ENCODE measurements at places on chromosomes 13 and 19.

- no peak for DNase-seq
Measured at GRCh38 chr13:21546372-21546771, 57.6 kb downstream of the MICU2 start.

GRCh38 chr13:26697069-26697955 lies 63.3 kb downstream of the GPR12 start:
- DNase-seq, result no peak

DNA sequence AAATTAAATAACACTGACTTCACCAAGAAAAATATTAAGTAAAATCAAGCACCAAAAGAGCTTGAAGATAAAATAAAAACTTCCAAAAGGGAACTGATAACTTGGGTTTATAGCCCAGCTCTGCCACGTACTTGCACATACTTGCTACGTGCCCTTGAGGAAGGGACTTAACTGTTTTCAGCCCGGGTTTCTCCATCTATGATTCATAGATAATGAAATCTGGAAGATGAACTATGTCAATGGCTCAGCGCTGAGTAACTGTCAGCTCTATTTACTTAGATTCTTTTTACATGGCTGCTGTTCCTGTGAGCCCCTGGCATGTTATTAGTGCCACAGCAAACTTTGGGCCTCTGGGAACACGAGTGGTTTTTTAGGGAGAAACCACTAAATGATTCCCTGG lies 9.6 kb upstream of the ZC3H13 start:
- no peak for DNase-seq

GRCh38 chr13:45206340-45206739 lies 5.5 kb upstream of the KCTD4 start:
- no peak for DNase-seq

DNA sequence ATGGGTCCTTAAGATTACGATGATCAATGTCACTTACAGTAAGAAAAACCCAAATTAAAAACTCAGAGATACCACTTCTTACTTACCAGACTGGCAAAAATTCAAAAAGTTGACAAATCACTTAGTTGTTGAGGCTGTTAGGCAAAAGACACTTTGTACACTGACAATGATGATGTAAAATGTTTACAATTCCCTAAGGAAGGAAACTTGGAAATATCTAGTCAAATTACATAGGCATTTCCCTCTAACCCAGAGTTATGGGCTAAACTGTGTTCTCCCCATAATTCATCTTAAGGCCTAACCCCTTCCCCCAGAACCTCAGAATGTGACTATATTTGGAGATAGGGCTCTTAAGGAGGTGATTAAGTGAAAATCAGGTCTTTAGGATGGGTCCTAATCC lies 12.0 kb downstream of the TGDS start:
- no peak for DNase-seq

DNA sequence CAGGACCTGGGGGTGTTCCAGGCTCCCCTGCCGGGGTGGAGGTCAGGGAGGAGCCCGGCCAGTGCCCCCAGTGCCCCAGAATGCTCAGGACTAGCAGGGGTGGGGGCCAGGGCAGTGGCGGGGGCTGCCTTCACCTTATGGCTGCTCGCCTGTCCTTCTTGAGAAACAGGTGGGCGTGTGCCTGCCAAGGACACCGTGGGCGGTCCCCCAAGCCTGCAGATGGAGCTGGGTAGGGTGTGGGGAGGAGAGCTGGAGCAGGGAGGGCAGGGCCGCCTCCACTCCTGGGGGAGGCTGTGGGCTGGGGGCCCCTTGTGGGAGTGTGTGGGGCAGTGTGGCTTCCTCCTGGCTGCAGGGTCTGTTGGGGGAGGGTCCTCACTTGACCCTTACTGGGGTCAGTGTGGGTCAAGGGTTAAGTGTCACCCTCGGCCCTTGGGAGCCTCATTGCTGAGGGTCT lies 160.1 kb downstream of the KDM4B start:
- no peak for DNase-seq

DNA sequence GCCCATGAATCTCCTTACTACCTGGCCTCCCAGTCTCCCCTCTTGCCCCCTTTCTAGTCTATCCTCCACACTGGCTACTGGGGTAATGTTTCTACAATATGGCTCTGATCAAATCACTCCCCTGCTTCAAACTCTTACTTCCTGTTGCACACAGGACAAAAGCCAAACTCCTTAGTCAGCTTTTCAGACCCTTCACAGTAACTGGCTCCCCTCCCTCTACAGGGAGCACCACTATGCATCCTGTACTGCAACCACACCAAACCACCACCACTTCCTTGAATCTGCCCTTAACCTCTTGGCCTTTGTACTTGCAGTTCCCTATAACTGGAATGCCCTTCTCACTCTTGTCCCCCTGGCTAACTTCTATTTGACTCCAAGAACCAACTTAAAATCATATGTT lies 32.2 kb downstream of the DEDD2 start:
- no peak for DNase-seq

DNA sequence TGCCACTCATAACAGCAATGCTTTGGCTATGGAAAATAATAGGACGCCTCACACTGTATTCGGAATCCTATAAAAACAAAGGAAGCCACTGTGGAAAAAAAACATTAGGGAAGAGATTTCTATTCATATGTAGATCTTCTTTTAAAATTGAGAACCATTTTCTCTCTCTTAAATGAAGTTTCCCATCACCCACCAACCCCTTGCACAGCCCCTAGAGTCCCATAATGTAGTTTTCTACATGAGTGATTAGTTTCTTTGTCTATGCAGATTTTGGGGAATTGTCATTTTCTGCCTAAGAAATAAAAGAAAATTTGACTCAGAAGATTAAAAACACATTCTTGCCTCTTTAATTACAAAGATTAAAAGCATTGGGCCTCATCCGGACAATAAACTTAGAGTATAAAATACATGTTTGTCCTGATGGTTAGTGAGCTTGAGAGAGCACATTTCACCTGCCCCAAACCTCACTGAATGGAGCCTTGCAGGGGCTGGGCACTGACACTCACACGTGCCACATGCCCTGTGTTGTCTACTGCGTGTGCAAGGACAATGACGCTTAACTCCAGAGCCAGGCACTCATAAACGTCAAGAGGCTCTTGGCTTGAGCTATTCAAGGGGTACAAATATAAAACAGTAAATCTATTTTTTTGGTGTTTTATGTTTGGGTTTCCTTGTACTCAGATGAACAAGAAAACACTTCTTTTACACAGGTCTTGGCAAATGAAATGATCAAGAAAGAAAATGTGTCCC lies 40.0 kb upstream of the KL start:
- DNase-seq, result no peak

DNA sequence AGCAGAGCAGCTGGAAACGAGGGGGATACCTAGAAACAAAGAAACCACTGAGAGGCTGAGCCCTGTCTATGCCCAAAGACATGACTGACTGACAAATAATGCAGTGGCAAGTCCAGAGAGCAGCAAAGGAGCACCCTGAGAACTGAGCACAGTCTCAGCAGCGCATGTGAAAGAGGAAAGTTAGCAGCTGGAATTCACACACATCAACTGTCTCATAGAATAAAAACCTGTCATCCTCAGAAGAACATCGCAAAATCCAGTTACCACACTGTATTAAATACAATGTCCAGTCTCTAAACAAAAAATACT lies 24.1 kb upstream of the DLEU7 start:
- DNase-seq, result no peak

DNA sequence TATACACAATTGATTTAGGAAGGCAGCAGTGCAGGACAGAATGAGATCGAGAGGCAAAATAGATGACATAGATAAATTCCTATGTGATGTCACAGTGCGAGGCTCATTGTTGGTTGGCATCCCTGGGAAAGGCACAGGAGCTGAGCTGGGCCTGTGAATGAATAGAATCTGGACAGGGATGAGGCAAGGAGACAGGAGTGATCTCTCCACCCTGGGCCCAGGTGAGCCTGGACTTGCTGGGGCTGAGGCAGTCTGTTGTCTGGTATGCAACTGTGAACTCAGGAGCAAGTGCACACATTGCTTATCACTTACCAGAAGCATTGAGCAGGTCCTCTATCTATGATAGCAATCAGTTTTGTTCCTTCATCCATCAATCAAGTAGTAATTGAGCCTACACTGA lies 48.2 kb upstream of the ESD start:
- no peak for DNase-seq

DNA sequence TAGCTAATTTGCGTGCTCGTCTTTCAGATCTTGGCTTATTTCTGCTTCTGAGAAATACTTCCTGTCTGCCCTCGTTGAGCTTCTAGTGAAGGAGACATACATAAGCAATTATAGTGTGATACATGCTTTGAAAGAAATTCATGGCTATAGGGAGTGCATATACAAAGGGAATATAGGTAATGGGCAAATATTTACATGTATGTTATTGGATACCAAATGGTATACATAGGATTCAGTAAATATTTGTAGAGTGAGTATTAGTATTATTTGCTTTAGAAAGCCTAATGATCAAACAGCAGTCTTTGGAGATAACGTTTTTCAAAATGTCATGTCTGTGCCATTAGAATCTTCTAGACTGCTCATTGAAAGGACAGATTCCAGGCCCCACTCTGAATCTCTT lies 5.2 kb downstream of the BRCA2 start:
- DNase-seq, result no peak

- no peak for DNase-seq
Measured at GRCh38 chr13:72469906-72470305, 257.5 kb downstream of the MZT1 start.

GRCh38 chr19:58456111-58456510 lies 4.7 kb downstream of the ZNF324B start:
- no peak for DNase-seq

DNA sequence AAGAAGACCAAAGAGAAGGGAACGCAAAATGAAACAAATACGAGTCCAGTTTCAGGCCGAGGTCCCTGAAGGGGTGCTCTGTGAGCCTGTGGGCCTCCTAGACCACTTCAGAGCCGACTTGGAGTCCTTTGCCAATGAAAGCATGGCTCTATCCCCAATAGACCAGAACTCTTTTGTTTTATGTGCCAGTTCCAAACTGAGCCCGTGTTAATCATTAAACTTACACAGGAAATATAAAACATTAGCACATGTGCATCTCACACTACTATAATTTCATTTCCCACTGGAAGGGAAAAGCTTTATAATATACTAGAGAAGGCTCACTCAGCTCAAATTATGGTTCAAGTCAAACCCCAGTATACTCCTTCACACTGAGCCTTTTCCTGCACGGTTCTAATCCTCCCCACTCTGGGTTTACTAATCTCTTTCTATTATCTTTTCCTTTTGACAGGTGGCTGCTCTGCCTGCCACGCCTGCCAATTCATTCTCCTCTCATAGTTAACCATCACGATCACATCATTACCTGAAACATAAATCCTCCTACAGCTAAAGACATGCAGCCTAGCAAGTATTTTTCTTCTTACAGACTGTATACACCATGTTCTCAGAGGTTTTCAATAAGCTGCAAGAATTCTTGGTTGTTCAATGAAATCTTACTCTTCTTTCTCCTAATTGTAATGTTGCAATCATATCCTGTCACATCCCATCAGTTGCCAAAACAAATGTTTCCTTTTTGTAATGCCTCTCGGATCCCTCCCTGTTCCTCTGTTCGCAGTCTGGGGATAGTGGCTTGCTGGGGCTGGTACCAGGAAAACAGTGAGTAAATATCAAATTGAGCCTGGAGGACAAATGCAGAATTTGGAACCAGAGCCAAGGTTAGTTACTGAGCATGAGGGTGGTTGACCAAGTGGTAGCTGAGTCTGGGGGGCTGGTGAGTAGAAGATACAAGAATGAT lies 18.8 kb upstream of the WASF3 start:
- no peak for DNase-seq

GRCh38 chr19:12052091-12052496 lies 667 bp downstream of the ZNF878 start:
- DNase-seq, result no peak

DNA sequence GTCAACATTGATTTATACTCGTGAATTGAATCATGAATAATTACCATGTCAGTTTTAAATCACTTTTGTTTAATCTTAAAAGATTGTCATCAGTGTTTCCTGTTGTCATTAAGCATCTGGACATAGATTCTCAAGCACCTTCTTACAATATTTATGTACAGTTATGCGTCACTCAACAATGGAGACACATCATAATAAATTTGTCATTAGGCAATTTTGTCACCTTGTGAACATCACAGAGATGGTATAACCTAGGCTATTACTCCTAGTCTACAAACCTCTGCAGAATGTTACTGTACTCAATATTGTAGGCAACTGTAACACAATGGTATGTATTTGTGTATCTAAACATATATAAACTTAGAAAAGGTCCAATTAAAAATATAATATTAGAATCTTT lies 2130.9 kb upstream of the PCDH20 start:
- no peak for DNase-seq

DNA sequence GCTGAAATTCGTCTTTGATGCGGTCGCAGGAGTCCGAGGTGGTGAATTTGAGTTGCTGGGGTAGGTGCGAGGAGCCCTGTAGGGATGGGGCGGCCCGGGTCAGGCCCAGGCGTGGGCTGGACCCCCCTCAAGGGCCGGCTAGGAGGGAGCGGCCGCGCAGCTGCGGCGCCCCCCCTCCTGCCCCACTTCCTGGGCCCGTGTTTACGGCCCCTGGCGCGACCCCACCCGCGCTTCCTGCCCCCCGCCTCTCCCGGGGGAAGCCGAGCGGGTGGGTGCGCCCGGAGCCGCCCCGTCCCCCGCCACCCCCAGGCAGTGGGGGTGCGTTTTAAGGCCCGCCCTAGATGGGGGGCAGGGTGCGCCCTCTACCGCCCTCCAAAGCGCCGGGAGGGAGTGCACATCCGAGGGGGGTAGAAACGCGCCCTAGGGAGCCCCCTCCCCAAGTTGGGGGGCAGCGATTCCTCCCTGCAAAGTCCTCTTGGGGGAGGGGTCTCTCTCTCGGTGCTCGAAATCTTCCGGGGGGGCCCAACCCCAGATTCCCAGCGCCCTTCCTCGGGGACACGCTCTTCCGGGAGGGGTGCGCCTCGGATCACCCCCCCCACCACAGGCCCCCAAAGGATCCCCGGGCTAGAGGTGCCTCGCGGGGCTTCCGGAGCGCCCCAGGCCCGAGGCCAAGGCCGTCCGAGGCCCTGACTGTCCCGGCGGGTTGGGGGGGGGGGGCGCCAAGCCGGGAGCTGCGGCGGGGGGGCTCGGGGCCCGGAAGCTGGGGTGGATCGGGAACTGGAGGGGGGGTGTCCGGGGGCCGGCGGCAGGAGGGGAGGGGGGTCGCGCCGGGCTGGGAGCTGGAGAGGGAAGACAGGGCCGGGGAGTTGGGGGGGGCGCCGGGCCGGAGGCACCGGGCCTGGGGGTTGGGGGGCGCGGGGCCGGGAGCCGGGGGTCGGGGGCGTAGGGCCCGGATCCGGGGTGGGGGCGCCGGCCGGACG lies 823 bp downstream of the TLE5 start:
- DNase-seq, result peak; percentile 73

DNA sequence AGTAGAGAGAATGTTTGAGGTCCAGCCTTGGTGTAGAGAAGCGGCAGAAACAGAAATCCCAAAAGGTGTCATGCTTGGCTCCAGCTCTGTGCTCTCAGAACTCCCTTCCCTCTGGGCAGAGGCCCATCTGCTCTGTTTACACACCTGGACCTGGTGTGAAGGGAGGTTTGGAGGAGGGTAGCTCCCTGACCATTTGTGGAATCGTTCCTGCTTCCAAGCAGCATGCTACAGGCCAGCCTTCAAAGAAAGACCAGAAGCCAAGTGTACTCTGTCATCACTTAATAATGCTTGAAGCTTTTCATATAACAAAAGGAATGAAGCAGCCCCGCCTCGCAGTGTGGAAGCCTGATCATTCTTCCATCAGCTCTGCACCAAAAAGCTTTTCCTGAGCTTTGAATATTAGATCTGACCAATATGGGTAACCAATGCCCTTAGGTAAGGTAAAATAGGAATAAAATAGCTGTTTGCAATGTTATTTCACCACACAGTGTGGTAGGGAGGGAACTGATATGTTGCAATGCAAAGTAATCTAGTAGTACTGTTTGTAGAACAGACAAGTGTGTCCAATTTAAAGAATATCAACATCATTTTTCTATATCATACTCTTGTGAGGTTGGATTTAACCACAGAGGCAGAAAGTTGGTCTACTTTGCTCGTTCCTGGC lies 63.3 kb downstream of the ZIC5 start:
- DNase-seq, result no peak
